ENCODE measurements at places on chromosomes 6 and 20. TPM values are rescaled to one million over a fixed set of nuclear protein-coding genes. Genes with fewer than 3 reads are reported as not detected.

GRCh38 chr20:39532205-39532604, 570.1 kb downstream of the DHX35 start:
- H3K27ac ChIP-seq: no peak overlapping the region
- peaks cover 8% of the 10 kb centered on the region for H3K4me1 ChIP-seq
- DNase-seq: no peak
- no peaks in the 10 kb centered on the region for H3K36me3 ChIP-seq
- no peaks in the 10 kb centered on the region for H3K27me3 ChIP-seq

HLA-DMA gene
- total RNA-seq: 11.9 TPM

- no peak for DNase-seq
- no peak overlapping the region for H3K4me3 ChIP-seq
- no peaks in the 10 kb centered on the region for H3K27me3 ChIP-seq
- no peak overlapping the region for H3K27ac ChIP-seq
- peaks cover 15% of the 10 kb centered on the region for H3K4me1 ChIP-seq
- H3K36me3 ChIP-seq: no peaks in the 10 kb centered on the region
These were observed 82.7 kb downstream of the JAG1 start for GRCh38 chr20:10590950-10591671.

DNA sequence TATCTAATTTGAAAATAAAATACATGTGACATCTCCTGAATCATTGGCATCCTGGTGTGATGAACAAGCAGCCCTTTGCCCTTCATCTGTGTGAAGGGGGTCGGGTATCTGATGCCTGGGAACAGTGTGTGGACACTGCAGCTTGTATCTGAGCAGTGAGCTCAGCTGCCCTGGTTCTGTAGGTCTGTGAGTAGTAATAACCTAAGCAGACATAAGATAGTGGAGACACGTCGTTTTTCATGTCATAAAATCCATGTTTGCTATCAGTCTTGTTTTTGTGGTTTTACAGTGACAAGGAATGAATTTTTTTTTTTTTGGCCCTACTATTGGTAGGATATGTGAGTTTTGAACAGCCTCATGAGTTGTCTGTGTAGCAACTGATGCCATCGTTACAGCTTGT, 133.0 kb downstream of the JARID2 start:
- no peak overlapping the region for H3K4me3 ChIP-seq
- no peaks in the 10 kb centered on the region for H3K27me3 ChIP-seq
- H3K36me3 ChIP-seq: no peaks in the 10 kb centered on the region
- H3K27ac ChIP-seq: no peak overlapping the region
- DNase-seq: no peak

TLDC2 gene
- 3.8 TPM for total RNA-seq

RNF182 gene
- total RNA-seq: 15.3 TPM

HINT3 gene
- total RNA-seq: 19.5 TPM

- no peaks in the 10 kb centered on the region for H3K27me3 ChIP-seq
- H3K4me3 ChIP-seq: no peak overlapping the region
- no peaks in the 10 kb centered on the region for H3K36me3 ChIP-seq
These were observed 35.9 kb downstream of the FOXC1 start for GRCh38 chr6:1645466-1646185.

DNA sequence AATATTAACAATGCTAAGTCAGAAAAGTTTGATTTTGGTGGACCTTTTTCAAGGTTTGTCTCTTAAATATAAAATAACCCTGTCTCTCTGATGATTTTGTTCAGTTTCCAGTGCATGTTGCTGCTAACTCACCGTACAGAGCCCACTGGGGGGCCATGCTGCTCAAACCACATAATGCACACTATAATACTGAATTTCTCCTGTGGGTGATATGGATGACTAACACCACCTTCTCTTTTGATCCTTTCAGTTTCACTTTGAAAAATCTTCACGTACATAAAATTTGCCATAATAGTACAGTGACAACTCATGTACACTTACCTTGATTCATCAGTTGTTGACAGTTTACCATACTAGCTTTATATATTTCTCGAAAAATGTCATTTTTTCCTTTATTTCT, 506.6 kb upstream of the MAN1A1 start:
- no peak for DNase-seq
- H3K36me3 ChIP-seq: no peaks in the 10 kb centered on the region
- no peaks in the 10 kb centered on the region for H3K4me1 ChIP-seq
- H3K27me3 ChIP-seq: no peaks in the 10 kb centered on the region
- no peak overlapping the region for H3K27ac ChIP-seq
- no peak overlapping the region for H3K4me3 ChIP-seq

SYNDIG1 gene
- total RNA-seq: 1.0 TPM

- no peaks in the 10 kb centered on the region for H3K27me3 ChIP-seq
- no peak overlapping the region for H3K27ac ChIP-seq
- no peaks in the 10 kb centered on the region for H3K36me3 ChIP-seq
- DNase-seq: no peak
These were observed 206.5 kb downstream of the TPBG start for GRCh38 chr6:82570083-82570482.

DNA sequence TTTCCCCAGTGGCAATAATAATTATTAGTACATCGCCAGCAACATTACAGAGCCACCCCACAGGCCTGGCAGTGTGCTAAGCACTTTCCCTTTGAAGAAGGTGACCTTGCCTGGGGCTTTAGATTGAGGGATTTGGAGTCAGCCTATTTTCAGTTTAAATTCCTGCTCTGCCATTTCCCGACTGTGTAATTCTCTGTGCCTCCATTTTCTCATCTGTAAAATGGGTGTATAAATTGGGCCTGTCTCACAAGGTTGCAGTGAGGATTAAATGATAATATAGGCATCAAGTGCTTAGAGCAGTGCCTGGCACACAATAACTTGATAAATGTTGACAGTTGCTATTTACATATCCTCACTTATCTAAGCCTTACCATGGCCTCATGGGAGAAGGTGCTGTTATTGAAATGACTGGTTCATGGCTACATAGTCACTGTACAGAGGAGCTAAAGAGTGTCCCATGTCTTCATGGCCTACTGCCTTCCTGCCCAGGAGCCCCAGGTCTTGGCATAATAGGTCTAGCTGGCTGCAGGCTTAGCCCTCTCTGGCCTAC, 5.1 kb upstream of the SCRT2 start:
- H3K4me3 ChIP-seq: no peak overlapping the region
- H3K36me3 ChIP-seq: no peaks in the 10 kb centered on the region
- H3K4me1 ChIP-seq: peaks cover 13% of the 10 kb centered on the region
- H3K27me3 ChIP-seq: peaks cover 43% of the 10 kb centered on the region
- DNase-seq: no peak

DNA sequence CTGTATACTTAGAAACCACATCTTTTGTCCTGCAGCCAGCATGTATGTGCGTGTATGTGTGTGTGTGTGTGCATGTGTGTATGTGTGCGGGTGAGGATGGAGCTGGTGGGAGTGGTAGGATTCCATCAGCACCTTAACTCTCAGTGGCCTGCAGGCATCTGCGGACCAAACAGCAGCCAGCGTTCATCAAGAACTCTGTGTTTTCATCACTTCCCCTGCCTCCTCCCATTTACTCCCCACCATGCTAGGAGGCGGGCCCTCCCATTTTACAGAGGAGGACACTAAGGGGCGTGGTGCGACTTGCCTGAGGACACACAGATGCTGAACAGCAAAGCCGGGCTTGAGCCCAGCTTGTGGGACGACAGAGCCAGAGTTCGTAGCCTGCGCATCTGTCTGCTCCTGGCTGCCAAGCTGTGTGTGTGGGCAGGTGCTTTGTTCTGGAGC, 8.9 kb downstream of the VSTM2L start:
- no peak overlapping the region for H3K27ac ChIP-seq
- no peak overlapping the region for H3K4me3 ChIP-seq
- no peaks in the 10 kb centered on the region for H3K36me3 ChIP-seq
- no peaks in the 10 kb centered on the region for H3K27me3 ChIP-seq

DNA sequence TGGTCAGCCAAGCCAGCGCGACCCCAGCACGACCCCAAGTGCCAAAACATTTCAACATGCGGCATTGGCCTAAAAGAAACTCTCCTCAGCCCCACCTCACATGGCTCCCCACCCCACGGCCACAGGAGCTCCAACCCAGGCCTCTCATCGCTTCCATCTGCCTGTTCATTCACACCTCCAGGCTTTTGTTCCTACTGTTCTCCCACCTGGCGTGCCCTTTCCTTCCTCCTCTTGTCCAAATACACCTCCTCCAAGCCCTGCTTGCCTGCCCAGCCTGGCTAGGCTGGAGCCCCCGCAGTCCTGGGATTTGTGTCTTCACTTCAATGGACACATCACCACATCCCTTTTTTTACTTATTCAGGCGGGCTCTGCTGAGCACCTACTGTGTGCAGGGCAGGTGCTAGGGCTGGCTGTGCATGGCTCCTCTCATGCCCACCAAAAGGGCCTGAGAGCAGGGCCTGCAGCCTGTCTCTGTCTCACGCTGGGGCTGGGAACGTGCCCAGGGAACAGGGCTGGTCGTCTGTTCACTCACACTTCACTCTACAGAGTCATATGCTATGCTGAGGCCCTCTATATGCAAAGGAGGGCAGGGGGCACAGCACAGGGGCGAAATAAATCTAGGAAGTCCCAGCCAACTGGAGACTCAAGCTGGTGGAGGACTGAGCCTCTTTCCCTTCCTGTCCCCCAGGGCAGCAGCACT, 61.1 kb downstream of the GRM4 start:
- DNase-seq: no peak
- no peaks in the 10 kb centered on the region for H3K27me3 ChIP-seq
- H3K36me3 ChIP-seq: no peaks in the 10 kb centered on the region

DNA sequence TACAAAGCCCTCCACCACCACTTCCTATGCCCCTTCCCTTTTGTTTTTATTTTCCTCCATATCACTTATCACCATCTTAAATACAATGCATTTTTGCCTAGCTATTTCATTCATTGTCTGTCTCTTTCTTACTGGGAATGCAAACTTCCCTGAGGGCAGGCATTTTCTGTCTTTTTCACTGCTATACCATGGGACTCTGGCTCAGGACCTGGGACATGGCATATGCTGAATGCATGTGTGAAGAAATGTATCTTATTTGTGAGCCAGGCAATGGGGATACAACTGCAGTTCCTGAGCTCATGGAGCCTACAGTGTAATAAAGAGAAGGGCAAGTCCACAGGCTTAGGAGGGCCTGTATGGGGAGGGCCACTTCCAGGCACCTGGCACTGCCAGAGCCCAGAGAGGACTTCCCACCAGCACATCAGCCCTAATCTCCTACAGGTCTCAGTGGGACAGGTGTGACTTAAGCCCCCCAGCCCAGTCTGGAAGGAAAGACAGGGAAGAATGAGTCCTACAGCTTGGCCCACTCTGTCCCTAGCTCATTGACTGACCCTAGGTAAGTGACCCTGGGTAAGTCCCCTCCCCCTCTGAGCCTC, 43.2 kb downstream of the TFEB start:
- H3K4me1 ChIP-seq: no peaks in the 10 kb centered on the region
- no peaks in the 10 kb centered on the region for H3K27me3 ChIP-seq
- H3K4me3 ChIP-seq: no peak overlapping the region
- no peak overlapping the region for H3K27ac ChIP-seq

GMPR gene
- not detected for total RNA-seq

SRSF6 gene
- 86.1 TPM for total RNA-seq

DNA sequence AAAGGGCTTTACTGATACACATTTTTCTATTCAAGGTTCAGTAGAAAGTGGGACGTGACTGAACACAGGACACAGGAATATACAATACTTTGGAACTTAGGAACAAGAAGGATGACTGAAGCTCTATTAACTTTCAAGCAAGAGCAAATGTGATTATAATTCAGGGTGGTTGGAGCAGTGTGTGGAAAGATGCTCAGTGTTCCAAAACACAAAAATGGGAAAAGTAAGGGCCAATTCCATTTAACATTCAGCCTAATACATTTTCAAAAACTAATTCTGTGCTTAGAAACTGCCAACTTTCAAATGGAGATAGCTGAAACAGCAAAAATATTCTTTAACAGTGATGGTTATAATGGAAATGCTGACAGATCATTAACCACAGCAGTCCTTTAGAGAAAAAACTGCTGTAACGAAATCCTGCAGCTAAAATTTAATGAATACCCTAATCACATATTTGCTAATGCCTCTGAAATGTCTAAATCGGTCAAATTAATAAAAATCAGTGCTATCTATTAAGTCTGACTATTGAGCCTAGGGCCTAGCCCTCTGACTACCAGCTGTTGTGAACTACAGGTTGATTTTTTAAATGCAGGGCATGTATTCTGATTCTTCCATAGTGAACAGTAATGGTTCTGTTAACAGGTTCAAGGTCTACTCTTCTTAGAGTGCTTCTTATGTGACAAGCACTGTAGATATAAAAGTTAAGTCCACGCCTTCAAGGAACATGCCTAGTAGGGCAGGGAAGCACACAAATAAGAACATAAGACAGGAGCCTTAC, 45.9 kb downstream of the RARS2 start:
- no peak overlapping the region for H3K27ac ChIP-seq
- no peaks in the 10 kb centered on the region for H3K4me1 ChIP-seq
- no peaks in the 10 kb centered on the region for H3K27me3 ChIP-seq
- no peak overlapping the region for H3K4me3 ChIP-seq

MRAP2 gene
- total RNA-seq: 0.75 TPM

- no peaks in the 10 kb centered on the region for H3K4me1 ChIP-seq
- no peaks in the 10 kb centered on the region for H3K27me3 ChIP-seq
- H3K27ac ChIP-seq: no peak overlapping the region
These were observed 267.2 kb upstream of the TCF21 start for GRCh38 chr6:133621751-133622150.

- peaks cover 16% of the 10 kb centered on the region for H3K4me1 ChIP-seq
- no peak overlapping the region for H3K27ac ChIP-seq
- no peak overlapping the region for H3K4me3 ChIP-seq
These were observed 21.8 kb downstream of the ITPR3 start for GRCh38 chr6:33642897-33643296.

- H3K4me1 ChIP-seq: peaks cover 24% of the 10 kb centered on the region
- no peaks in the 10 kb centered on the region for H3K27me3 ChIP-seq
- H3K36me3 ChIP-seq: no peaks in the 10 kb centered on the region
- no peak overlapping the region for H3K4me3 ChIP-seq
These were observed 45.5 kb upstream of the SRF start for GRCh38 chr6:43125555-43125954.

CALHM6 gene
- not detected for total RNA-seq

CYP39A1 gene
- total RNA-seq: 7.1 TPM

DNA sequence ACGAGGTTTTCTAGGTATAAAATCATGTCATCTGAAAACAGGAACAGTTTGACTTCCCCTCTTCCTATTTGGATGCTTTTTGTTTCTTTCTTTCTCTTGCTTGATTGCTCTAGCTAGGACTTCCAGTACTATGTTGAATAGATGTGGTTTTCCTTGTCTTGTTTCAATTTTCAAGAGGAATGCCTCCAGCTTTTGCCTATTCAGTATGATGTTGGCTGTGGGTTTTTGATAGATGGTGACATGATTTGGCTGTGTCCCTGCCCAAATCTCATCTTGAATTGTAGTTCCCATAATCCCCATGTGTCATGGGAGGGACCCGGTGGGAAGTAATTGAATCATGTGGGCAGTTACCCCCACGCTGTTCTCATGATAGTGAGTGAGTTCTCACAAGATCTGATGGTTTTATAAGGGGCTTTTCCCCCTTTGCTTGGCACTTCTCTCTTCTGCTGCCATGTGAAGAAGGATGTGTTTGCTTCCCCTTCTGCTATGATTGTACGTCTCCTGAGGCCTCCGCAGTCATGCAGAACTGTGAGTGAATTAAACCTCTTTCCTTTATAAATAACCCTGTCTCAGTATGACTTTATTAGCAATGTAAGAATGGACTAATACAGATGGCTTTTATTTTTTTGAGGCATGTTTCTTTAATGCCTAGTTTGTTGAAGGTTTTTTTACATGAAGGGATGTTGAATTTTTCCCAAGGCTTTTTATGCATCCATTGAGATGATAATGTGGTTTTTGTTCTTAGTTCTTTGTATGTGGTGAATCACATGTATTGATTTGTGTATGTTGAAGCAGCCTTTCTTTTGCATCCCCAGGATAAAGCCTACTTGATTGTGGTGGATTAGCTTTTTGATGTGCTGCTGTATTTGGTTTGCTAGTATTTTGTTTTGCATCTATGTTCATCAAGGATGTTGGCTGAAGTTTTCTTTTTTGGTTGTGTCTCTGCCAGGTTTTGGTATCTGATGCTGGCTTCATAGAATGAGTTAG, 239.1 kb downstream of the THBS2 start:
- no peaks in the 10 kb centered on the region for H3K36me3 ChIP-seq
- H3K27me3 ChIP-seq: no peaks in the 10 kb centered on the region
- no peak overlapping the region for H3K4me3 ChIP-seq
- no peaks in the 10 kb centered on the region for H3K4me1 ChIP-seq
